ENCODE measurements at places on chromosomes 4 and X.

GRCh38 chrX:96480081-96480480, 204.6 kb upstream of the DIAPH2 start:
- DNase-seq = no peak

GRCh38 chr4:120616-121015, 3.7 kb upstream of the ZNF718 start:
- DNase-seq = no peak

DNA sequence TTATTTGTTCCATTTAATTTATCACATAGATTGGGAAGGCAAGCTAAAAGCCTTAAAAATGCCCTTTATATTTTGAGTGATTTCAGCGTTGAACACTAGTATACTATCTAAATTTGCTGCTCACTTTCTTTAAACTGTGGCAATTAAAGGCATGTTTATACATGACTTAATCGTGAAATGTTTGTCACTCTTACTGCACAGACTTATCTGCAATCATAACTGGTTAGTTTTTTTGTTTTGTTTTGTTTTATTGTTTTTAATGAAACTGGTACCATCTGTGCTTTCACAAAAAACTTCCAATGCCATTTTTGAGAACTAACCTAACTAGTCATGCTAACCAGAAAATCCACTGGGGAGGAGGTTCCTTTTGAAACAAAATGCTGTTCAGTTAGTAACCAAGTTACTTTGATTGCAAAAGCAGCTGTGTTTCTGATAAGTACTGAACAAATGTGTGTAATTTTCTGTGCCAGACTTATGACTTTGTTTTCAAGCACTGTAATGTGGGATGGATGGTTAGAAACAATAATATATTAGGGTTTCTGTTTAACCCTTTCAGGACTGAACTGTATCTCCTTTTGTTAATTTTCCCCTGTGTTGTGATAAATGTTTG, 56.1 kb downstream of the CCKAR start:
- no peak for DNase-seq

GRCh38 chrX:98523026-98523425, 1639.3 kb downstream of the RPA4 start:
- DNase-seq = no peak

- DNase-seq = no peak
Observed at GRCh38 chr4:100106982-100107381, 83.3 kb downstream of the DDIT4L start.
